ENCODE measurements at places on chromosomes 6 and 20.

- no peak overlapping the region for H3K27ac ChIP-seq
- no peaks in the 10 kb centered on the region for H3K4me1 ChIP-seq
- no peaks in the 10 kb centered on the region for H3K27me3 ChIP-seq
- DNase-seq = no peak
- H3K36me3 ChIP-seq = no peaks in the 10 kb centered on the region
These were observed 164.1 kb downstream of the FRK start for GRCh38 chr6:115896538-115897129.

- H3K36me3 ChIP-seq = peaks cover 33% of the 10 kb centered on the region
- peaks cover 78% of the 10 kb centered on the region for H3K4me1 ChIP-seq
- H3K27me3 ChIP-seq = no peaks in the 10 kb centered on the region
- peak overlapping the region; percentile 99 for H3K27ac ChIP-seq
- DNase-seq = no peak
These were observed 6.7 kb downstream of the HLA-E start for GRCh38 chr6:30495993-30496392.

DNA sequence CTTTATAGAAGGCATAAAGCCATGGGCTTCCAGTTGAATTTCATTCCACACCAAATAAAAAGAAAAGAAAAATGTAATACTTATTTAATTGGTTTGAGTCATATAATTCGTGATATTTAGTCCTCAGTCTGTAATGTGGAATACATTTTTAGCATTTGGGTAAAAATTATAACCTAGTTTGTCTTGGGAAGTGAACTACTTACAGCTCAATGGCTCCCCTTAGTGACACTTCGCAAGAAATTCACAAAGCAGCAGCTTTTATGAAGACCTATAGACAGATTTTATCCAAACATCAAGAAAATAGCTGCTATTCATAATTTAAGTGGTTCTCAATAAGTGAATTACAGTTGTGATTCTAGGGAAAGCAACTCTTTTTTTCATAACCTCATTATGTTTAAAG, 72.1 kb downstream of the RSPO3 start:
- H3K27ac ChIP-seq = no peak overlapping the region
- DNase-seq = no peak
- no peaks in the 10 kb centered on the region for H3K36me3 ChIP-seq
- H3K27me3 ChIP-seq = no peaks in the 10 kb centered on the region
- peaks cover 20% of the 10 kb centered on the region for H3K4me1 ChIP-seq

DNA sequence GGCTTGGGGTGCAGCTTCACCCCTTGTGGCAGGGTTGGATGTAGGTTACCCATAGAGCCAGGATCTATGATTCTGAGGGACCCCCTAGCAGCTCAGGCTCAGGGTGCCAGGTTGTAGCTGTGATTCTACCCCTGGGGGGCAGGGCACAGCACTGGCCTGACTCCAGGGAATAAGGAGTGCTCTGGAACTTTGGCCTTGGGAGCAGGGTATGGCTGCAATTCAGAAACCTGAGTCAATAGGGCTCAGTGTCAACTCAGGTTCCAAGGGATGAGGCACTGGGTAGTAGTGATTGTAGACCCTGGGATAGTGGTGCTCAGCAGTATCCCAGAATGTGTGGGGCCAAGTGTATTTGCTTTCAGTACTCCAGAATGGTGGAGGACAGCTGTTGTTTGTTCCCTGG, 8.6 kb downstream of the FHL5 start:
- DNase-seq = no peak
- H3K27ac ChIP-seq = no peak overlapping the region
- H3K36me3 ChIP-seq = no peaks in the 10 kb centered on the region
- H3K4me3 ChIP-seq = no peak overlapping the region
- no peaks in the 10 kb centered on the region for H3K27me3 ChIP-seq

DNA sequence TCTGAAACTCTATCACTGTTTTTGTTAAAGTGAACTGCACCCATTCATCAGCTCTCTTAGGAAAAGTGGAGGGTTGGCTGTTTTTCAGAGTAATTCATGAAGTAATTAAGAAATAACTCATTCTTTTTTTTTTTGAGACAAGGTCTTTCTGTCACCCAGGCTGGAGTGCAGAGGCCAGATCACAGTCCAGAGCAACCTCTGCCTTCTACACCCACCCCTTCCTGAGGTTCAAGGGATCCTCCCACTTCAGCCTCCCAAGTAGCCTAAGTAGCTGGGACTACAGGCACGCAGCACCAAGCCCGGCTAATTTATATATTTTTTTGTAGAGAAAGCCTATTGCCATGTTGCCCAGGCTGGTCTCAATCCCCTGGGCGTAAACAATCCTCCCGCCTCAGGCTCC, 2.6 kb downstream of the ZNFX1 start:
- H3K27me3 ChIP-seq = no peaks in the 10 kb centered on the region
- H3K36me3 ChIP-seq = peaks cover 66% of the 10 kb centered on the region
- peak overlapping the region; percentile 97 for H3K27ac ChIP-seq
- no peak for DNase-seq

- no peak for DNase-seq
- H3K27ac ChIP-seq = peak overlapping the region; percentile 6
- no peaks in the 10 kb centered on the region for H3K36me3 ChIP-seq
- no peaks in the 10 kb centered on the region for H3K27me3 ChIP-seq
- H3K4me1 ChIP-seq = peaks cover 45% of the 10 kb centered on the region
- no peak overlapping the region for H3K4me3 ChIP-seq
These were observed 59.9 kb downstream of the REV3L start for GRCh38 chr6:111423055-111423633.

DNA sequence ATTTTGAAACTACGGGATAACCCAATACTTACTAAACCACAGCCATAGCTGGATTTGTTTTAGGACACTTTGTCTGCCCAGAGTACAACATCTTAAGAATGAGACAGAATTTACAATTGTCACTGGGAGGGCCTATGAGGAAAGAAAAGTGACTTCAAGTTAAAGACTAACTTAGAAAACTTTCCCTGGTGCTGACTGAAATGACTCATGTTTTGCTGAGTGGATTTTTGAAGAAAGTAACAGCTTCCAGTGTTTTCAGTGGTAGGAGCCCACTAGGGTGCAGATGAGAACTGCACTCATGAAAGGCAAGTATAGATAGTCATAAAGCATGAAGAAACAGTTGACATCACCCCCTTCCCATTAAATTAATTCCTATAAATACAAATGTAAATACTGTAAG, 988.2 kb upstream of the MAP3K7 start:
- H3K4me3 ChIP-seq = no peak overlapping the region
- no peaks in the 10 kb centered on the region for H3K4me1 ChIP-seq
- no peaks in the 10 kb centered on the region for H3K27me3 ChIP-seq
- DNase-seq = no peak
- H3K36me3 ChIP-seq = no peaks in the 10 kb centered on the region

DNA sequence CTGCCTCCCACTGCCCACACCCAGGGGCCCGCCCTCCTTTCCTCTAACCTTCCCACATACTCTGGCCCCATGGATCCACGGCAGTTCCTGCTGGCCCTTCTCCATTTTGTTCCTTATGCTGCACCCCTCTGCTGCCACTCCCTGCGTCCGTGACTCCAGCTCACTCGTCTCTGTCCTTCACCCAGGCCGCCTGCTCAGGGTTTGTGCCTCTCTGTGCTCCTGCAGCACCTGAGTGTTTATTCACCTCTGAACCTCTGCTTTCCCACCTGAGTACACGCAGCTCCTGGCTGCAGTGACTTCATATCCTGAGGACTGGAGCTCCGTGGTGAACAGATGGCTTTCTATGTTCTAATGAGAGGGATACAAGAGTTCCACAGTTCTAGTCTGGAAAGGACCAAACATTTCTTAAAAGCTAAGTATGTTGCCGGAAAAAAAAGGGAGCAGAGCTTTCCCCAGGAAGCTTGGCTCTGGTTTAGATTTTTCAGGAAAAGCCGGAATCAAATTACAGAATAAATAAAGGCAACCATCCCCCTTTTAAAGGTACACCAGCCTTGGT, 1.5 kb upstream of the GNRH2 start:
- no peak overlapping the region for H3K4me3 ChIP-seq
- H3K4me1 ChIP-seq = peaks cover 7% of the 10 kb centered on the region

DNA sequence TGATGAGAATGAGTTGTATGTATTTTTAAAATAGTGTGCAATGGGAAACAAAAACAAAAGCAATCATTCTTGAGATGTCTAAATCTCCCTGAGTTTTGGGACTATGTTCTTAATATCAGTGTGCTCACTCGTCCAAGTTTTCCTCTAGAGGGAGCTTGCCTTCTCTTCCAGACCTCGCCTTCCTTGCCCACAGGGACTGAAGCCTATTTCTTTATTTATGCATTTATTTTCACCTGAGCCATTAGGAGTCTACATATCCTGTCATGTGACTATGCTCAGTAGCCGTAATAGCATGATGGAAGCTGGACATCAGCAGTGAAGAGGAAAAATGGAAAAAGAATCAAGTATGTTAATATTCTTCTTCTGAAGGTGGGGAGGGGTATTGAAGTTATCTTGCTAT, 131.2 kb downstream of the SH3BGRL2 start:
- no peaks in the 10 kb centered on the region for H3K27me3 ChIP-seq
- no peaks in the 10 kb centered on the region for H3K4me1 ChIP-seq
- no peak overlapping the region for H3K4me3 ChIP-seq
- H3K27ac ChIP-seq = no peak overlapping the region
- H3K36me3 ChIP-seq = no peaks in the 10 kb centered on the region

DNA sequence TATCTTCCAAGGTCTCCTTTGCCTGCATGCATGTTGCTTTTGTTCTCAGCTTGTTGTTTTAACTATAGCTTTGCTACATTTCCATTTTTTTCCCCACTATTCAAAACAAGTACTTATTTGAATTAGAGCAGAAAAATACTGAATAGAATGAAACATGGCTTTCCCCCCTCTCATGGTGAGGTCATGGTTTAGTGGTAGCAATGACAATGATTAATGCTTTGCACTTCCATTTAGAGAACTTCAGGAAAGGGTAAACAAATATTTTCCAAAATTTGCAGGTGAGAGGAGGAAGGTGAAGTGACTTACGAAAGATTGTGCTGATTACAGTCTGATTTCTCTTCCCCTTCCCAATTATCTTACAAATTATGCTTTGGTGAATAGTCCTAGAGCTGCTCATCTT, 47.8 kb upstream of the TRAF3IP2 start:
- no peaks in the 10 kb centered on the region for H3K27me3 ChIP-seq
- no peaks in the 10 kb centered on the region for H3K36me3 ChIP-seq
- no peaks in the 10 kb centered on the region for H3K4me1 ChIP-seq

DNA sequence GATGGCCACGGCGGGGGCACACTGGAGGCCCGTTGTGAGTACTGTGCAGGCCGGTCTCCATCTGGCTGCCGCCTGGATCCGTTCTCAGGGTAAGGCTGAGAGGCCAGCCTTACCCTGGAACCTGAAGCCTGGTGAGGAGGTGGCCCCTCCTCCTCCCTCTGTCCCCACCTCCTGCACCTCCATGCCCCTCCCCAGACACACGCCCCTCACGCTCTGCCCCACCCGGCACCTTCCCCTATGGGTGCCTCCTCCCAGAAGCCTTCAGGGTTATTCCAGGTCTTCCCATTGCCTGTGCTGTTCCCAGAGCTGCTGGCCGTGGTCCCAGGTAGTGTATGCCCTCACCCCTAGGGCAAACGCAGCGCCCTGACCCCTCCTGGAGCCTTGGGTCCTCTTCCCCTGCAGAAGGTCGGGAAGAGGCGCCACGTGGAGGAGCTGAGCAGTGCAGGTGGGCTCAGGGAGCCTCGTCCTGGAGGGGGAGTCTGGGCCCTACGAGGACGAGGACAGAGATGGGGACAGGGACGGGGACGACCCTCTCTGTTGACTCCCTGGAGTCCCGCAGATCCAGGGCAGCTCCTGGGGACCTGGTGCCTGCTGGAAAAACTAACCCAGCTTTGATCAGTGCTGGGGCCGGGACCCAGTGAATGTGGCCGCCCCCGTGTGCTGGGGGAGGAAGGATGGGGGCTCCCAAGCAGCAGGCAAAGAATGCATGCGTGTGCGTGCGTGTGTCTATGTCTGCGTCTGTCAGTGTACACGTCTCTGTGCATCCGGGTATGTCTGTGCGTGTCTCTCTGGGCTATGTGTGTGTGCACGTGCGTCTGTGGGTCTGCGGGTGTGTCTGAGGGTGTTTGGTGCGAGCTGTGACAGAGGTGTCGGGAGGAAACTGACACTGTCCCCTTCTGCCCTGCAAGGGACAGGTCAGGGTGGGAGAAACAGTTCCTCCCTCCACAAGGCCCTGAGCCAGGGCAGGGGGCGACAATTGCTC, 8.2 kb upstream of the HRH3 start:
- H3K36me3 ChIP-seq = no peaks in the 10 kb centered on the region
- peak; percentile 57 for DNase-seq
- no peaks in the 10 kb centered on the region for H3K4me1 ChIP-seq
- peaks cover 72% of the 10 kb centered on the region for H3K27me3 ChIP-seq
- no peak overlapping the region for H3K4me3 ChIP-seq

DNA sequence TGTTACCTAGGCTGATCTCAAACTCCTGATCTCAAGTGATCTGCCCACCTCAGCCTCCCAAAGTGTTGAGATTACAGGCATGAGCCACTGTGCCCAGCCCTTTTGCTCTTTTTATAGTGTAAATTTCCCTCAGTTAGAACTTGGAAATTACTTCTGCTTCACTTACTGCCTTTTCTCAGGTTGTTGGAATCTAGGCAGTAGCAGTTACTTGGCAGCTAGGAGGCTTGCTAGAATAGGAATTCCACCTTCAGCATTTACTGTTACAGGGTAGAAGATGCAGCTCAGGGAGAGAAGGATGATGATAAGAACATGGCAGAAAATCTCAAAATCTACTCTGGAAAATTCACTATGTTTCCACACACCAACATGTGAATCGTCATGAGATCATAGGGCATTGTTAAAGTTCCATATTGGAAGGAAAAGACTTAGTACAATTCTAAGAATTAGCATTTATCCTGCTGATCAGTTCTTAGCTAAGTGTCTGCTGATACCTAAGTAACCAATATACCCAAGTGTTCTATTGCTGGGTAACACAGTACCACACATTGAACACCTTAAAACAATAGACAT, 182.2 kb downstream of the SLC16A10 start:
- no peak for DNase-seq
- no peaks in the 10 kb centered on the region for H3K4me1 ChIP-seq
- H3K27ac ChIP-seq = no peak overlapping the region
- H3K4me3 ChIP-seq = no peak overlapping the region

DNA sequence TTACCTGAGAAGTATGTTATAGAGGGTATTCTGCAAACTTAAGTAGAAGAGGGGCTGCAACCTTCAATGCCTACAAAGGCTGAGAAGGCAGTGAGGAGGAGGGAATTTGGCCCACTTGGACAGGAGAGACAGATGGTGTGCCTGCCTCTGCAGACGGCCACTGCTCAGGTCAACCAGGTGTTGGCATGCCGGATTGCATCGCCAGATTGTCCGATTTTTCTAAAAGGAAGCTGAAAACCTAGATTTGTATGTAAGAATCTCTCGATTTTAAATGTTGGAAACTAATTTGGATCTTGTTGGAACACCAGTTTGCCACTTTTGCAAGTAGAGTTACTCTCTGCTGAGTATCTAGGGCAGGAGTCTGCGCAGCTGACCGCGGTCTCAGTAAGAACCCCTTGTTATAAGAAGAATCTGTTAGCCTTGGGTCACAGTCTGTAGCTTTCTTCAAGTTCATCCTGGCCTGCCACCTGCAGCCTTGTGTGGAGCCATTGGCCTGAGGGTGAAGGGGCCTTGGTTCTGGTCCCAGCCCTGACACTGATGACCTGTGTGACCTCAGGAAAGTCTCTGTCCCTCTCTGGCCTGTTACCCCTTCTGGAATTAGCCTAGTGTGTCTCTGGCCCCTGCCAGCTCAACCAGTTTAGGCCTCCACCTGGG, 54.4 kb downstream of the TGM2 start:
- peak overlapping the region; percentile 10 for H3K27ac ChIP-seq
- peaks cover 11% of the 10 kb centered on the region for H3K4me1 ChIP-seq
- no peak for DNase-seq
- no peaks in the 10 kb centered on the region for H3K36me3 ChIP-seq
